ENCODE measurements at places on chromosomes 5 and 9. TPM values are rescaled to one million over a fixed set of nuclear protein-coding genes. Genes with fewer than 3 reads are reported as not detected.

- no peak for DNase-seq
Measured at GRCh38 chr5:116038817-116039216, 6.5 kb downstream of the ARL14EPL start.

Gene SPINK7
- total RNA-seq = not detected

- no peak for DNase-seq
Measured at GRCh38 chr9:113267911-113268566, 7.3 kb downstream of the CDC26 start.

Gene BNC2
- total RNA-seq = not detected

DNA sequence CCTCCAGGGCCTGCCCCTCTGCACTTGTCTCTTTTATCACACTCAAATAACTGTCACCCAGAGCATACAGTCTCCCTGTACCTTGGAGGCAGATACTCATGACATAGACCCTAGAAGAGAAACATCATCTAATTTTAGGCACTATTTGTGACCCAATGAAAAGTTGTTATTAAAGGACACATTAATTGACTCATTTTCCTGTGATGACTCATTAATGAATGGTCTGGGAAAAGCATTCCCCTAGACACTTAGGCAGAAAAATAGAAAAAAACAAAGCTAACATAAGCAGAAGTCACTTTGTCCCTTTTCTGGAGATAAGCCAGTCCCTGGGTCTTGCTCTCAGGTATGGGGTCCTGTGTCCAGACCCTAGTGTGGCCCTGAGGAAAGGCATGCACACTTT lies 15.0 kb downstream of the TRPC7 start:
- DNase-seq = no peak

DNA sequence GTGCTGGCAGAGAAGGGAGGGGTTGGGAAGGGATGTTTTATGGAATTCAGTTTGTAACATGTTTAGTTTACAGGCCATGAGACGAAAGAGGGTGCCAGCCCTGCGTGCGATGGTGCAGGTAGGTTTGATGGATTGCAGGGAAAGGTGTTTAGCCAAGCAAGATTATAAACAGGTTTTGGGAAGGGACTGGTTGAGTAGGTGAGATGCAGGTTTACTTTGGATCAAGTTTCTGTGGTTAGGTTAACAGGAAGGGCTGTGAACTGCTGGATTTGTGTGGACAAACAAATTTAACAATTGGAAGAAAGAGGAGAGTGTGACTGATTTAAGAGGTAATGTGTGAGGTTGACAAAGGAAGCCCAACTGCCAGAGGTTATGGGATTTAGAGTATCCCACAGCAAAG lies 32.6 kb upstream of the GPX3 start:
- DNase-seq = no peak

GRCh38 chr9:127142291-127142690 lies 19.9 kb upstream of the ANGPTL2 start:
- DNase-seq = no peak

GRCh38 chr9:89757776-89758528 lies 153.1 kb downstream of the GADD45G start:
- no peak for DNase-seq

DNA sequence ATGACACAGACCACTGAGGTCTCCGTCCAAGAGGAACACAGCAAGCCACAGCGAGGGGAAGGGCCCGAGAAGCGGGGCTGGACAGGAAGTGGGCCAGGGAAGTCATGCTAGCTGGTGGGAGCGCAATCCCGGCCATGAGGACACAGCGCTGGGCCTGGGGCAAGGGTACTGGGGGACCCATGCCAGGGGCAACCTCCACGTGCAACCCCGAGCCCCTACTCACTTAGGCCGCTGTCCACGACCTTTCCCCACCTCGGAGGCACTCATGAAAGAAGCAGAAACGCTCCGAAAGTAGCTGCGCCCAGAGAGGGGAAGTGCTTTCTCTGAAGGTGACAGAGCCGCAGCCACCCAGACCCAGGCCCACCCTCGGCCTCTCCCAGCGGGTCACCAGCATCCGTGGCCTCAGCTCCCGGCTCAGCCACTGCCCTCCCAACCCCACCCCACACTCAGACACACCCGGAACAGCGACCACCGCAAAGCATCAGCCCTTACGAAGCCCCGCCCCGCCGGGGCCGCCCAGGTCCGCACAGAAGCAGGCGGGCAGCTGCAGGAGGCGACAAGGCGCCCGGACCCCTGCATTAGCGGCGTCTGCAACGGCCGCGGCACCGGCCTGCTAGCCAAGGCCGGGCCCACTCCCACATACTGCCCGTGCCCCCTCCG lies 782 bp downstream of the BICD2 start:
- peak; percentile 12 for DNase-seq

- DNase-seq = no peak
Measured at GRCh38 chr9:89058906-89059305, 67.6 kb downstream of the S1PR3 start.

Data from HT-29 (cell line).